Frontal cortex (tissue), 4 donors: ENCODE measurements at places on chromosomes 6 and 20. TPM values are rescaled to one million over a fixed set of nuclear protein-coding genes. Genes with fewer than 3 reads are reported as not detected.

DNA sequence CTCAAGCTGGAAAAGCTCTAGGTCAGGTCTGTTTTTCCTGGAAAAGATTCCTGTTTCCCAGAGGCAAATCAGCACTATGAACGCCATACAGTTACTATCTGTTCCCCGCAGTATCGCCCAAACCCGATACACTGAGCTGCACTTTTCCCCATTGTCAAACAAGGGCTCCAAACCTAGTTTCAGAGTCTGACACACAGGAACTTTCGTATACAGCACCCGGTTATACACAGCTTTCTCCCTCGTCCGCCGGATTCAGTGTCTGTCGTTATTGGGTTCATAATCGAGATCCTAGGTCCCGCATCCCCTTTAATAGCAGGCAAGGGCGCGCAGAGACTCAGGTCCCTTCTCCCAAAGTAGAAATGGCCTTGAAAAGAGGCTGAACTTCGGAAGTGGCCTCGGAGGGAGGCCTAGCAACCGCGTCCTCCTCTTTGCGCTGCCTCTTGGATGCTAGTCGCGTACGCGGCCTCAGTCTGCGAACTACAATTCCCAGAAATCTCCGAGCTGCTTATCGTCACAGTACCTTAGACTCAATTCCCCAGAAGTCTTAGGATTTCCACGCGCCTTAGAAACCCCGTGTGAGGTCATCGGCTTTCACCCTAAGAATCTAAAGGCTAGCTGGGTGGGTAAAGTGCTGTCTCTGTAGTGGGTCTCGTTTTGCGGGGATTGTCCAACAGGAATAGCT, 34.2 kb downstream of the ZNF391 start:
- no peak for DNase-seq

DNA sequence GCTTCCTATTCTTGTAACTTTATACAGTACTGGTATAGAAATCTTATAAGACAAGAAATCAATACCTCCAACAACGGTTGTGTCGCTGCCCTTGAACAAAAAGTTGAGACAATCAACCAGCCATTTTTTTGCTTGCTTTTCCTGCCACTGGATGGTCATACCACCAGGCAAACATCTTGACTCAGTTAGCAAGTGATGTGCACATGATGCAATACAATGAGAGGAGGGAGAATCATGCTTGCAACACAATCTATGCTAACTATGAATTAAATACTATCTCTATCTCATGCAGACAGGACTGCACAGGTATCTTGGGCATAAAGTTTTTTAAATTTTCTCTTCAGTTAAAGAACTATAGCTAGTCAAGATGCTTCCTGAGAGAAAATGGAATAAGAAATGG, 877.7 kb upstream of the CITED2 start:
- DNase-seq, result no peak

DNA sequence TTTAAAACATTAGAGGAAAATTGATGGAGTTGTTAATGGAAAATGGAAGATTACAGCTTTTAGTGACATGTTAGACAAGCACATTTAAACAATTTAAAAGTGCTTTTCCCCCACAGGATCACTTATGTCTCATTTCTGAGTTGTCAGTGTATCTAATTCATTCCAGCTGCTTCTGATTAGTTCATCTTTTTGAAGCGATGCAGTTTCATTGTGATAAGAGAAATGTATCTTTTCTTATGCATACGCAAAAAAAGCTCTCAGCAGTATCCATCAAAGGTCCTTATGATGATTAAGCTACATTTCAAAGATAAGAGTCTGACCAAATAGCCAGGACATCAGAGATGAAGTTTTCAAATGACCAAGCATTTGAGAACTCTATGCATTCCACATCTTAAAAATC, 572.6 kb upstream of the SYNCRIP start:
- DNase-seq, result no peak

GRCh38 chr6:147322299-147323162, 118.3 kb downstream of the STXBP5 start:
- DNase-seq, result no peak

- DNase-seq, result no peak
These were observed 7.1 kb downstream of the MOCS1 start for GRCh38 chr6:39927159-39927558.

DNA sequence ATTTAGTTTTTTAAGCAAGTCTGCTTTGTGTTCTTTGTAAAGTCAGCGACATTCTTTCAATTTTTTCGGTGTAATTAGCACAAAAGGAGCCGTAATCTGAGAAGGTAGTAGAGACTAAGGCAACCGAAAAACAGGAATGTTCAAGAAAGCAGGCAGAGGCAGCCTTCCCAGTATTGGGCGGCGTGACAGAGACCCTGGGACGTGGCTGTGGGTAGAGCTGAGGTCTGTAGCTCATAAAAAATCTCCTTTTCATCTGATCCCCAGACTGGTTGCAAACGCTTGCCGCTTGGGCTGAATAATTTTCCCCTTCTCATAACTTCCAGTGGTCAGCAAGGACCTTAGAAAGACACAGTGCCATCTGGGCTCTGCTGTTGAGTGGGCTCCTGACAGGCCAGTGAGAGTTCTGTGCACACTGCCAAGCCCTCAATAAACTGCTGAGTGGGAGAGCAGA, 30.8 kb downstream of the GNAS start:
- DNase-seq, result no peak

DNA sequence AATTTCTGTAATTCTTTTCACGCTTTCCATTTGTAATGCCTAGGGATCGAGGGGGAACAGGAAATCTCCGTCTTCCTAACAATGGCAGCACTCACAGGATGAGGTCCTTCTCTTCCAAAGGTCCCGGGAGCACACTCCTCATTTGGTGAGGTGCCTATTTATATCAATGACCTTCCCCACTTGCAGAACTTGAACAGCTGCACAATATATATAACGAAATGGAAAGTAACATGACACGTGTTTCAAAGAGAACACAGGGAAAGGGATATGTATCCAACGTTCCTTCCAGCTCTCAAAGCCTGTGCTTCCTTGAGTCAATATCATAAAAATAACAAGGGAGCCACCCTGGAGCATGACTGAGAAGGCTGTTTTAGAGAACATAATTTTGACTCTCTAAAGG, 78.6 kb upstream of the RBM24 start:
- DNase-seq, result no peak

The OPN5 gene
- not detected for total RNA-seq

The NOX3 gene
- not detected for total RNA-seq

The SPATA25 gene
- 2.0 TPM for total RNA-seq

The GHRH gene
- not detected for total RNA-seq

The BCAS1 gene
- total RNA-seq, result 2.4 TPM

The MAP7 gene
- 5.7 TPM for total RNA-seq
